SW 1271 (cell line): ENCODE measurements at places on chromosomes 1 and 21.

GRCh38 chr21:14614287-14614686 lies 68.2 kb upstream of the SAMSN1 start:
- DNase-seq = no peak

GRCh38 chr1:205287767-205288559 lies 33.6 kb downstream of the NUAK2 start:
- DNase-seq = no peak

GRCh38 chr1:234958066-234958705 lies 170.5 kb downstream of the TOMM20 start:
- no peak for DNase-seq

- no peak for DNase-seq
Measured at GRCh38 chr1:42721926-42722325, 18.1 kb downstream of the CLDN19 start.

- DNase-seq = no peak
Measured at GRCh38 chr1:9996624-9997582, at the start of gene RBP7. Gene RBP7 (plus strand): TSS chr1:9997228. CDS start chr1:9997259, 31 bp downstream.

GRCh38 chr21:16554503-16554902 lies 824.7 kb downstream of the USP25 start:
- no peak for DNase-seq

DNA sequence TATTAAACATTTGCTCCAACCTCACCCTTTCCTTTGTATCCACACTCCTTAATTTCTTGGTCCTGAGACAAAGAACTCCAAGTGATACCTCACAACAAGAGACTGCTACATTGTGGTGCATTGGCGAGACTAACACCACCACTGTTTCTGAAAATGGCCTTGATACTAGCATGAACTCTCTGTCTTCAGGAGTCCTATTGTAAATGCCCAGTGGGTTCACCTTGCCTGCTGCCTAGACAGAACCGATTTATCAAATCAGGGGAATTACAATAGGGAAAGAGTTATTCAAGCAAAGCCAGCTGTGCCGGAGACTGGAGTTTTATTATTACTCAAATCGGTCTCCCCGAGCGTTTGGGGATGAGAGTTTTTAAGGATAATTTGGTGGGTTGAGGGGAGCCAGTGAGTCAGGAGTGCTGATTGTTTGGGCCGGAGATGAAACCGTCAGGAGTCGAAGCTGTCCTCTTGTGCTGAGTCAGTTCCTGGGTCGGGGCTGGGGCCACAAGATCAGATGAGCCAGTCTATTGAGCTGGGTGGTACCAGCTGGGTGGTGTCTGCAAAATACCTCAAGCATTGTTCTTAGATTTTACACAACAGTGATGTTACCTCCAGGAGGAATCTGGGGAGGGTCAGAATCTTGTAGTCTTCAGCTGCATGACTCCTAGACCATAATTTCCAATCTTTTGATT lies 83.1 kb downstream of the DESI2 start:
- no peak for DNase-seq

DNA sequence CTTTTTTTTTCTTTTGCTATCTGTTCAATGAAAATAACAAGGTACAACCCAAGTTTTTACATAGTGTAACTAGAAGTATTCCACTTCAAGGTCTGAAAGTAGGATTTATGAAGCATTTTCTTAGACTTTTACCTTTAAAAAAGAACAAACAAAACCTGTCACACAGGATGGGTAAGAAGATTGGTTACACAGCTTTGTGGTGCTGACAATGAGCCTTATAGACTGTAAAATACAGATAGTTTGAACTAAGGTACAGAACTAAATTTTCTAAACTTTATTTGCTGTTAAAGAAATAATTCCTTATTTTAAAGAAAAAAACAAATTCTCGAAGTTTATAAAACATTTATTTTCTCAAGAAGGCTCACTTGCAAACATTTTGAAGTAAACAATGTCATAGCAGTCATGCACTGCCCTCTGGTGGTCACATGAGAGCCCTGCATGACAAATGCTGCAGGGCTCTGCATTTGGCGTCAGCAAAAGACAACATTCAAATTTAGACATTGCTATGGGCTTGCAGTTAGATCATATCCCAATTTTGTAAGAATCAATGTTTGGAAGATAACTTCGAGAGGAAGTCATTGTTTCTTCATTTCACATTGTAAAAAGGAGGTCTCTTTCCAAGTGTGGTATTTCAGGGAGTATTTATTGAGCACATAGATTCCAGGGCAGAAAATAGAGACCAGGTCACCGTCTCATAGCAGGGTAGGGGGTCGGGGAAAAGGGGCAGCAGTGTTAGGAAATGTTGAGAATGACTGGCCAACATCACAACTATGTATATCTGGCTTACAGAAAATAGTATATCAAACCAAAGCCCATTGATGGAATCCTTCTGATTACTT lies 115.3 kb upstream of the FMN2 start:
- DNase-seq = no peak

DNA sequence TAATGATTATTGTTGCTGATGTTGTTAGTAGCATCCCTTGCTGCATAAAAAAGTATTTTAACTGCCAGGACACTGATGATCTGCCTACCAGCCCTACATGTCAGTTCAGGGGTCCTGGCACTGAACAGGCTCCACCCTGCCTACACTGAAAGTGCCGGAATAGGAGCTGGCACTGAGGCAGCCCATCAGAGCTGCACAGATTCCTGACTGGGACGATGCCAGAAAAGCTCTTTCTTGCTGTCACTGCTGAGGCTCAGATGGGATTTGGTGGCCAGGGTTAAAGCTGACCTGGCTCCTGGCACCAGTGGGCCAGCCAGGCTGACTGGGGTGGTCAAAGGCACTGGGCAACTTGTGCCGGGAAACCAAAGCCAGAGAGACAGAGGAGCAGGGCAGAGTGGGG lies 6.2 kb upstream of the DISP3 start:
- no peak for DNase-seq

GRCh38 chr1:81706650-81707435 lies 93.9 kb upstream of the ADGRL2 start:
- no peak for DNase-seq
